Fibroblast of skin of abdomen (primary cell): ENCODE measurements at places on chromosomes 1 and 21.
A peak's percentile ranks its signal among the peaks of the same experiment; 100 is the strongest.

GRCh38 chr21:42350927-42351426 is at the start of gene TFF2:
TSS of gene TFF2 (minus strand) at chr21:42350994. CDS start at chr21:42350957, 37 bp downstream.
- no peak for DNase-seq

DNA sequence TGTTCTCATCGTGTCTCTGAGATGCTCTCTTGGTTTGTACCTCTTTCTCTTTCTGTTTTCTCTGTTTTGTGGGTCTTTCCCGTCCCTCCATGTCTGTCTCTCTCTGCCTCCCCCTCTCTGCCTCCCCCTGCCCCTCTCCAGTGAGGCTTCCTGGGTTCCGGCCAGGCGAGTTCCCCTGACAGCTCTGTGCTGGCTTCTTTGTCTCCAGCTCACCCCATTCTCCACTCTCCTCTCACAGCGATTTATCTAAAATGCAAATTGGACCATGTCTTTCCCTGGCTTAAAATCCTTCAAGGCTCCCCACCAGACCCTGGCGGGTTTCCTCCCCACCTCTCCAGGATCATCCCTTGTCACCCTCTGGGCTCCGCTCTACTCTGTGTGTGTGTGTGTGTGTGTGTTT is 202.4 kb upstream of the POU3F1 start:
- DNase-seq = no peak

DNA sequence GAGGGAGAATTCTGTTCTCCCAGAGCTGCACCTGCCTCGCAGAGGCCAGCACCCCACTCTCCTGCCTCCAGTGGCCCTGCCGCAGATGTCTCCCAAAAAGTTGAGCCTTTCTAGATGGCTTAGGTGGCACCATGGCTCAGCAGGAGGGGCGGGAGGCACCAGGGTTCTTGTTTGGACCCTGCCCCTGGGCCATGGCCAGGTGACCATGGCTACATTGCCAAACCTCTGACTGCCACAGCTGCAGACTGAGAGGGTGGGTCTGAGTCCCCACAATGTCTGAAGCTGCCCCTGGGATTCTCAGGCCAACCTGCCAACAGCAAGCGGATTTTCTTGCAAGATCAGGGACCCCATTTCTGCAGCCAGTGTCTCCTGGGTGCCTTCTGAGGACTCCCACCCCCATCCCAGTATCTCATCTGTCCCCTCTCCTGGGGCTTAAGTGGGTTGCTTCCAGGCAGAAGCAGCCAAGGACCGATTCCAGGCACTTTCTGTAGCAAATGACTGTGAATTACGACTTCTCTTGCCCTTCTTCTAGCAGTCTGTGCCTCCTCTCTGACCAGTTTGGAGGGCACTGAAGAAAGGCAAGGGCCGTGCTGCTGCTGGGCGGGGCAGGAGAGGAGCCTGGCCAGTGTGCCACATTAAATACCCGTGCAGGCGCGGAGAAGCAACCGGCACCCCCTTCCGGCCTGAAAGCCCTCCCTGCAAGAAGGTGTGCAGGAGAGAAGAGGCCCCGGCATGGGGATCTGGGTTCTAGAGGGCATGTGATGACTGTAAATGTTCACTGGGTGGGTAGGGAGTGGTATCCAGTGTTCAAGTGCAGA is 22.5 kb downstream of the SESN2 start:
- DNase-seq = no peak

DNA sequence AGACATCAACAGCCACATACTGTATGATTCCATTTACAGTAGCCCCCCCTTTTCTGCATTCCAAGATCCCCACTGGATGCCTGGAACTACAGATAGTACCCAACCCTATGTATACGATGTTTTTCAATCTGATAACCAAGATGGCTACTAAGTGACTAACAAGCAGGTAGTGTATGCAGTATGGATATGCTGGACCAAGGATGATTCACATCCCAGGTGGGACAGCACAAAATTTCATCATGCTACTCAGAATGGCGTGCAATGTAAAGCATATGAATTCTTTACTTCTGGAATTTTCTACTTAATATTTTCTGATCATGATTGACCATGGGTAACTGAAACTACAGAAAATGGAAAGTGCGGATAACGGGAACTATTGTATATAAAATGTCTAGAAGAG is 30.0 kb upstream of the MRPS6 start:
- DNase-seq = no peak

DNA sequence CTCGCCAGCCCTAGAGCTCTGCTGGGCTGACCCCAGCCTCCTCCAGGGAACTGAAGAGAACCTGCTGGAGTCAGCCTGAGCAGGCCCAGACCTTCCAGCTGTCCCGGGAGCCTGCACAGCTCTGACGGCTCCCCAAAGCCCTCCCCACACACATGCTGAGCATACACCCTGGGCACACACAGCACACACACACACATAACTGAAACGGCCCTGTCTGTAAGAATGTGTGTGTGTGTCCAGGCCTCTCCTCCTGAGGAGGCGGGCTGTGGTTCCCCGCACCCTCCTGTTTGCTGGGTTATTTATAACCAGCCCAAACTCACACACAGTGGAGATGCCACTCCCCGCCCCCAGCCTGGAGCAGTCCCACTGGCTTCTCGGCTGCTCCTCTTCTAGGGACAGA is 20.2 kb downstream of the SDC3 start:
- peak; percentile 98 for DNase-seq
